Omental fat pad (tissue), 4 donors: ENCODE measurements at places on chromosomes 1 and 21.

DNA sequence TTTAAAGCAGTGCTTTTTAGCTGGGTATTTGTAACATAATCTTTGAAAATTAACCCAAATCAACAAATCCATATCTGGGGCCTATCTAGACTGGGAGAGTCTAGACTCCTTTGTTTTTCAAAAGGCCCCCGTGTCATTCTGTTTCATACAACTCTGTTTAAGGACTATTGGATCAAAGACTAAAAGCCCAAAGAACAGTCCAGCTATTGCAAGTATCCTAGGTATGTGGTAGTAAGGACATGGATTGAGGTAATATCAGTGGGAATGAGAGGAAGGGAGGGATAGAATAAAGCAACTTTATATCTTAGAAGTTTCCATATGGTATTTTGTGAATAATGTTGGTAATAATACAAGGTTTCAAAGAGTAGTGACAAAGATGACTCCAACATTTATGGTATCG is 18.2 kb downstream of the KIF1B start:
- no peak for DNase-seq

DNA sequence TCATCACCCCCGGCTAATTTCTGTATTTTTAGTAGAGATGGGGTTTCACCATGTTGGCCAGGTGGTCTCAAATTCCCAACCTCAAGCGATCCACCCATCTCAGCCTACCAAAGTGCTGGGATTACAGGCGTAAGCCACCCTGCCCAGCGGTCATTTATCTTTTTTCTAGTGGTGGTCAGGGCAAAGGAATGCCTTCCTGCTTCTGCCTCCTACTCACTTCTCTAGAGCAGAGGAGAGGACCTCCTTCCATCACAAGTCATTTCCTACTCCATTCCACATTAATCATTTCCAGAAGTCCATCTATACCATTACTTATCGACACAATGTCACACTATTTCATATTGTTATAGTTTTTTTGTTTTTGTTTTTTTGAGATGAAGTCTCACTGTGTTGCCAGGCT is 13.3 kb downstream of the FBXO42 start:
- DNase-seq, result no peak

- no peak for DNase-seq
Observed at GRCh38 chr1:216458812-216459211, 35.6 kb upstream of the USH2A start.

- DNase-seq, result no peak
Observed at GRCh38 chr21:42486531-42486930, 9.5 kb downstream of the RSPH1 start.
